ENCODE measurements at places on chromosomes 6 and 20. TPM values are rescaled to one million over a fixed set of nuclear protein-coding genes. Genes with fewer than 3 reads are reported as not detected.
A peak's percentile ranks its signal among the peaks of the same experiment; 100 is the strongest.

The SSR1 gene
- 298 TPM for total RNA-seq

DNA sequence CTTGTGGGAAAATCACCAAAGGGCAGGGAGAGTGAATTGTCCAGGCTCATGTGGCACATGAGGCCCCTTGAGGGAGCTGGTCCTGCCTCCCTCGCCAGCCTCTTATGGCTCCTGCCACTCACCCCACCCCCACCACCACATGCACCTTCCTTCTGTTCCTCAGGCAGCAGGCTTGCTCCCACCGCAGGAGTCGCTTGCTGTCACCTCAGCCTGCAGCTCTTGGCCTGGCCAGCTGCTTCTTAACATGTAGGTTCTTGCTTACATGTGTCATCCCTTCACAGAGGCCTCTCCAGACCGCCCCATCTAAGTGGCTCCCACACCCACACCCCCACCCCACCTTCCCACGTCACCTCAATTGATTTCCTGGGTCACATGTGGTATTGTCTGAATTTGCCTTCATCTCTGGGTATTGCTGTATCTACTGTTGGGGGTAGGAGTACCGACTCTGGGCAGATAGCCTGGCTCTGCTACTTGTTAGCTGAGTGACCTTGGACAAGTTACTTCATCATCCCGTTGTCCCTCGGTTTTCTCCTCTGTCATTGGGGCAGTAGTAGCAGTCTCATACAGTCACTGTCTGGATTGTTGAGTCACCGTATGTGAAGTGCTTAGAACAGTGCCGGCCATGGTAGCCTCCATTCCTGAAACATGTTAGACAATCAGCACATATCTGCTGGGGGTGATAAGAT, 41.7 kb downstream of the SLC9A8 start:
- DNase-seq, result no peak

DNA sequence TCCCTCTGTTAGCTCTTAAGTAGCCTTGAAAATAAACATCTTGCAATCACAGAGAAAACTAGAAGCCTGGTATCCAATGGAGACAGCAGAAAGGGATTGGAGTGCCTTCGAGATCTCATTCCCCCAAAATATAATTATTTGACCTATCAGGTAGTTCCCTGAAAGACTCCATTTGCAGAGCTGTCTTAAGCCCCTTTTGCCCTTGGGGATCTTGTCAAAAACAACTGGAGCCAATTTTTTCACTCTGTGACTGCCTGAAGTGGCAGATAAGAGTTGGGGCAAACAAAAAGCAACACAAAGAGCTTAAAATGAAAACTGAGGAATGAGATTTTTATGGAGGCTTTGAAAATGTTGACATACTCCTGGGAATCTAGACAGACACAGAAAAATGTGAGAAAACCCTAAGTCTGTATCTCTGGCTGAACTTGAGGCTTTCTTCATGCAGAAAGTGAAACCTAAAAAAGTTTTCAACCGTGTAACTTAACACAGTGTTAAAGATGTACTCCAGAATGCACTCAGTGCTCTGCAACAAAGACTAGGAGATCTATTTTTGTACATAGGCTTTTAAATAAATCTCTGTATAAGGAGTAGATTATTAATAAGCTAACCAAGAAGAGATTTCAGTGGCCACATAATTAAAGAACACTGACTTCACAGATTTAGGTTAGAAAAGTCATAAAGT, 971.1 kb upstream of the MAN1A1 start:
- no peak for DNase-seq

- DNase-seq, result no peak
Observed at GRCh38 chr20:37354210-37355195, 8.6 kb downstream of the SRC start.

DNA sequence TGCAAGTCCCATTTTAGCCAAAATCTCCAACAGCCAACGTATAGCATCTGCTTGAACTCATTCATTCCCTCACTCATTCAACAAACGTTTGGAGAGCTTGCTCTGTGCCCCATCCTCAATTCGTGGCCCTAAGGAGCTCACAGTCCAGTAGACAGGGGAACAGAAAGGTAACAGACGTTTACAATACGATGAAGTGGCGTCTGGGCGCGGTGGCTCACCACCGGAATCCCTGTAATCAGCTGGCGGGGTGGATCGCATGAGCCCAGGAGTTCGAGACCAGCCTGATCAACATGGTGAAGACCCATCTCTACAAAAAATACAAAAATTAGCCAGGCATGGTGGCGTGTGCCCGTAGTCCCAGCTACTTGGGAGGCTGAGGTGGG, 790 bp upstream of the E2F1 start:
- no peak for DNase-seq

GRCh38 chr6:147834084-147834776, 325.7 kb downstream of the SAMD5 start:
- no peak for DNase-seq

The ATF6B gene
- total RNA-seq, result 95.4 TPM

DNA sequence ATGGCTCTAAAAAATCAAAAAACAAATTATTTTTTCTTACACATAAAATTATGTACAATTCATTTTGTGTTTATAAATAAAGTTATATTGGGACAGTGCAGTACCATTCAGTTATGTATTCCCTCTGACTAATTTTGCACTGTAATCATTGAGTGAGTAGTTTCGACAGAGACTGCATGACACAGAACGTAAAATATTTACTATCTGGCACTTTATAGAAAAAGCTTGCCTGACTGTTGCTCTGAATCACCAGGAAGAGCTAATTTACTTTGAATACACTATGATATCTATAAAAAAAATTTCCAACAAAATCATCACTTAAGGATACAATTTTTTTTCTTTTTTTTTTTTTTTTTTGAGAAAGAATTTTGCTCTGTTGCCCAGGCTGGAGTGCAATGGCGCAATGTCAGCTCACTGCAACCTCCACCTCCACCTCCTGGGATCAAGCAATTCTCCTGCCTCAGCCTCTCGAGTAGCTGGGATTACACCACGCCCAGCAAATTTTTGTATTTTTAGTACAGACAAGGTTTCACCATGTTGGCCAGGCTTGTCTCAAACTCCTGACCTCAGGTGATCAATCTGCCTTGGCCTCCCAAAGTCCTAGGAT, 11.0 kb upstream of the KHDC1L start:
- DNase-seq, result peak; percentile 97

DNA sequence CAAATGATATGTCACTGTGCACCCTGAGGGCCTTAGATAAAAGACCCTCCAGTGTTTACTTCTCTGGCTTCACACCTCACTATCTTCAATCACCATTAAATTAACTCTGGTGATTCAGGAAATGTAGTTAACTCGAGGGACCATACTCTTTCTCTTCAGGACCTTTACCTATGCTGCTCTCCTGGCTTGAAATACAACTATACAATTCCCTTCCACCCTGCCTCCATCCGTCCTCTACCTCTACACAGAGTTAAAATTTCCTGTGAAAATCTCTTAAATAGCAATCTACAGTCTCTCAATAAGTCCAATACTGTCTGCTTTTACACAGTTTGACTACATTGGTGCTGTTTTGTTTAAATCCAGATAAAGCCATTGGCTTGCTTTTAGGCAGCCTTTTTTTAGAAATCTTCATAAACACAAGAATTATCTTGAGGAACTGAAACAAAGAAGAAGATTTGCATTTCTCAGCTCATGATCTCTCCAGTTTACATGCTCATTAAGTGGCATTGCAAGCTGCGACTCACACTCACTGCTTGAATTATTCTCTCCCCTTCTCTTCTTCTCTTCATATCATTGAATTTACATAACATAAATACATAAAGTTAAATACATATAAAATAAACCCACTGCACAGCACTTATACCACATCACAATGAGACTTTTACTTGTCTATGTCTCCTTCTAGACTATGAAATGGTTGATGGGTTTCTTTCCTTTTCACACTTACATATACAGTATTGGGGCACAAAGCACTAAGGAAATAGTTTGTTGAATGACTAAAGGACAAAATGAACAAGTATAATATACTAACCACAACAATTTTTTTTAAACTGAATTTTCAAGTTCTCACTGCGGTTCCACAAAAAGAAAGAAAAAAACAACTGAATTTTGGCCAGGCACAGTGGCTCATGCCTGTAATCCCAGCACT, 239.0 kb upstream of the KCNQ5 start:
- DNase-seq, result no peak
